KBM-7 (cell line): ENCODE measurements at places on chromosomes 12 and 14.

- peak; percentile 90 for DNase-seq
Observed at GRCh38 chr14:50335989-50336824, 24.1 kb downstream of the DMAC2L start.

DNA sequence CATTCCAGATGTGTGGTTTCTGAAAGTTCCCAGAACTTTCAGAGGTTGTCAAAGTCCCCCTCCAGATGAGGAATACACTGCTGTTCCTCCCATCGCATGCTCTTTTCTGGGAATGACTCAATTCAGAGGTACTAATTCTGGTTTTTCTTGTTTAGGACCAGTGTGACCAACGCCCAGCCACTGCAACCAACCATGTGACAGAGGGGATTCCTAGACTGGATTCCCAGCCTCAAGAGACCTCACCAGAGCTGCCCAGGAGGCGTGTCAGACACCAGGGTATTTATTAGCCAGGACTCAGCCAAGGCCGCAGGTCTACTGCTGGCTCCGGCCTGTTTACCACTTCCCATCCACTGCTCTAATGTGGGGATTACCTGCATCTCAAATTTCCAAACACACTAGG lies 24.2 kb downstream of the TRAFD1 start:
- DNase-seq = no peak

DNA sequence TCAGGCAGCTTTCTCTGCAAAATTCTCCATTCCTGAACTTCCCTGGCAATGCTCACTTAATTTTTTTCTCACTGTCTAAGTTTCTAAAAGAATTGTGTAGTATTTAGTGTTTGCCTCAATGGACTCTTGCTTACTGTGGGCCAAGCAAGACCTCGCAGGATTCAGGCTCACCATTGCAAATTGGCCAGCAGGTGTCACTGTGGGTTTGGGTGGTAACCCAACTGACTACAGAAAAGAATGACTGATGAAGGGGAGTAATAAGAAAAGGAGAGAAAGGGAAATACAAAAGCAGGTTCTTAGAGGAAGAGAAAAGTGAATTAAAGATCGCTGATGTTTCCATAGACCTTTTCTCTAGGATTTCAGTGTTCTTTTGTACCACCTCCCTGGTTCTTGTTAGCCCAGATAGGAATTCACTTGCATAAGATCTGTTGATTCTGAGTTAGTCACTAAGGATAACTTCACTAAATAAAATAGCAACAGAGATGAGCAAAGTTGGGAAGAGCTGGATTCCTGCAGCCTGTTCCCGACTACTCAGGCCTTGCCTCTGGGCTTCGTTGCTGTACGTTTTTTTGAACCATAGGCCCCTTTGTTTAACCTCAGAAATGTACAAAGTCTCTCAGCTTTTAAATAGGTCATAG lies 386.5 kb upstream of the DDHD1 start:
- DNase-seq = peak; percentile 81

DNA sequence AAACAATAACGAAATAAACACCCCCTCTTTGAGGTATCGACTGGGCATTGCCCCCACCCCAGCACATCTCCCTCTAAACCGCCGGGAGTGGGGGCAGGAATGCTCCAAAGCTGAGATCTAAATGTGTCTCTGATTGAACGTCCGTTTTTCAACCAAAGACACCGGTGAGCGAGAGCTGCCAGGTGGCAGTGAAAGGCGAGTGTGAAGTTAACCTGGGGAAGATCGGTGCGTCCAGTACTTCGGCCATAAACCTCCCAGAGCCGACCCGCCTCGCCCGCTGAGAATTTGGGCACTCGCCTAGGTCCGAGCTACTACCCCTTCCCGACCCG lies 625 bp downstream of the ANGEL1 start:
- DNase-seq = peak; percentile 26

DNA sequence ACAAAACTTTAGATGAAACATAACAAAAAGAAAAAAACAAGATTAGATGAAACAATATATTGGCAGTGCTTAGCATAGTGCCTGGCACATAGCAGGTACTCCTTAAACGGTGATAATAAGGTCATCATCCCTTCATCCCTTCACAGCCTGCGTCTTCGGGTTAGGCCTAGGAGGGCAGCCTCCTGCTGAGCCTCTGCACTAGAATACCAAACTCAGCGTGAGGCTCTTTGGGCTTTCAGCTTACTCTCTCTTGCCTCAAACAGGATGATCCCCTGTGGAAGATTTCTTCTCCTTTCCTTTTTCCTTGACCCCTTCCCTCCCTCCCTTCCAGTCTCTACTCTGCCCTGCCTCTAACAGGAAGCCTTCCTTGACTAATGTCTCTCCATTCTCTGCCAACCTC lies 14.4 kb upstream of the FIGNL2 start:
- no peak for DNase-seq

DNA sequence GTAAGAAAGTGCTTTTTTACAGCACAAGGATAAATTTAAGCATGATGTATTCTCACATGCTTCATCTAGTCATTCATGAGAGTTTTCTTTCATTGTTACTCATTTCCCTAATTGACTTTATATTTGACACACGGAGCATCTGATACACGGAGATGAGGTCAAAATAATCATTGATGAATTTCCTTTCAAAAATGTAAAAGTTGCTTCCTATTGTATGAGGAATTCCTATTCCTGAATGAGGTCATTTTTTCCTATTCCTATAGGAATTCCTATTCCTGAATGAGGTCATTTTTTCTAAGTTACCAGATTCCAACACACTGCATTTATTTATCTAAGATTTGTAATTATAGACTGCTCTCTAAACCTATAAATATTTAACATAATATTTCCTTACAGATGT lies 316.7 kb upstream of the KITLG start:
- DNase-seq = no peak

GRCh38 chr14:60972295-60972694 lies 8.6 kb downstream of the TRMT5 start:
- DNase-seq = no peak

DNA sequence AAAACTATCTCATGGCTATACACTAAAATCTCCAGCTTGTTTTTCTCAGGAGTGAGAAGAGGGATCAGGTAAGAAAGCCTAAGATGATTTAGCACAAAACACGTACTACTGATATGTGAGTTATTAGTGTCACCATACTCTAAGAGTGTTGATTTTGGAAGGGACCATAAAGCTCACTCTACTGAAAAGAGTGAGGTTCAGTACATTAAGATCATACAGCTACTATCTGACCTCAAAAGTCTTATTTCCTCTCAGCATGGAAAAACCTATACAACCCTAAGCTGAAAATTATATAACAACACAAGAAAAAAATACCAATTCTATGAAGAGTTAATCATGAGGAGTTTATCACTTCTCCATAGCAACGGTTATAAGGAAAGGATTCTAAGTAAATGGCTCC lies 19.5 kb downstream of the SNW1 start:
- no peak for DNase-seq

DNA sequence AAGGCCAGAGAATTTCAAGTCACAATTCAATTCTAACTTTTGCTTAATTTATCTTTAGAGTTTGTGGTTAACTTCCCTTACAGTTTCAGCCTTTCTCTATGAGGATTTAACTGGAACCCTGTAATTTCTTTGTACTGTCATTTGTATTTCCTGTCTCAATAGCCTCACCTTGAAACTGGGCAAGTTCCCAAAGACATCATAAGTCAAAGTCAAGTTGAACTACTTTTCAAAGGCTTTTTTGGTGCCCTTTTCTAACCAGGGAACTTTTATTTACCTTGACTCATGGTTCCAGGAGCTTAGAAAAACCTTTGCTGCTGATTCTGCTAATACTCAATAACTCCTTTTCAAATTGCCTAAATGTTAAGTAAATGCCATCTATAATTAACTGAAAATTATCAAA lies 200.8 kb upstream of the KRR1 start:
- no peak for DNase-seq

DNA sequence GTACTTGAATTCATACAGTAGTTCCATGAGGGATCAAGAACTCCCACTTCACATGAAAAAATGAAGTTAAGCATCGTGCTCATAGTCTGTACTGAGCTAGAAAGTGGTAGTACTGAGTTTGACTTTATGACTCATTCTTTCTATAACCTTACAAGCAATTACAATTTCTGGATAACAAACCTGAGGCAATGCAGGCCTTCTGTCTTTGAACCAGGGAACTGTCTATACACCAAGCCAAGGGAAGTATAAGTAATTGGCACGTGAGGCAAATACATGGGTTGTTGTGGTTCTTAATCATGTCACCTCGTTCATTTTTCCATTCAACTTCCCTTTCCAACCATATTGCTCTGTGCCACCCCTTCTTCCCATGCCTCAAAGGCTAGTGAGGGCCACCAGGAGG lies 16.8 kb downstream of the GNS start:
- DNase-seq = no peak

GRCh38 chr12:65157091-65157490 lies 12.3 kb upstream of the LEMD3 start:
- no peak for DNase-seq
